ENCODE measurements at places on chromosomes 11 and 22.

GRCh38 chr22:46364341-46365165, 29.0 kb downstream of the TRMU start:
- DNase-seq = no peak

- DNase-seq = no peak
Observed at GRCh38 chr11:12005476-12005875, 3.0 kb downstream of the DKK3 start.

DNA sequence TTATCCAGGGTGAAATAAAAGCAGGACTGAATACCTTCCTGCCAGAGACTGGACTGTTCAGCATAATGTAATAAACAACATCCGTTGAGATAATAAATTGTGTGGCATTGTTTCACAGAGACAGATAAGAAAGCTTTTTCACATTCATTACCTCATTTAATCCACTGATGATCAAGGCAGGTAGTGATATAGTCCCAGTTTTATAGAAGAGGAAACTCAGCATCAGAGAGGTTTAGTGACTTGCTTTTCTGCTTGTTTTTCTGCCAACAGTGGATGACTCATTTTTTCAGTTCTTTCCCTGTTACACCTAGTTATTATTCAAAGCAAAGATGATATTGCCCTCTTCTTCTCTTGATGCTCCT, 4.0 kb downstream of the MYO18B start:
- DNase-seq = no peak

DNA sequence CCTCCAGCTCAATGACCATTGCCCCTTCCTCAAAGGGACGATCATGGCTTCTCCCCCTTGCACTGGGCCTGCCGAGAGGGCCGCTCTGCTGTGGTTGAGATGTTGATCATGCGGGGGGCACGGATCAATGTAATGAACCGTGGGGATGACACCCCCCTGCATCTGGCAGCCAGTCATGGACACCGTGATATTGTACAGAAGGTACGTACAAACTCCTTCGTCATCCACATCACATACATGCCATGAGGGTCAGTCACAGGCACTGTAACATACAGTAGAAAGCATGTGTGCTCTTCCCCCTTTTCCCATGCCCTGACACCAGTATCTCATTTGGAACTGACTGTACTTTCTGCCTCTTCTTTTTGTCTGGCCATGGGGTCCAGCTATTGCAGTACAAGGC, 4.0 kb downstream of the TAF10 start:
- DNase-seq = no peak
